ENCODE measurements at places on chromosomes 12 and 14.

DNA sequence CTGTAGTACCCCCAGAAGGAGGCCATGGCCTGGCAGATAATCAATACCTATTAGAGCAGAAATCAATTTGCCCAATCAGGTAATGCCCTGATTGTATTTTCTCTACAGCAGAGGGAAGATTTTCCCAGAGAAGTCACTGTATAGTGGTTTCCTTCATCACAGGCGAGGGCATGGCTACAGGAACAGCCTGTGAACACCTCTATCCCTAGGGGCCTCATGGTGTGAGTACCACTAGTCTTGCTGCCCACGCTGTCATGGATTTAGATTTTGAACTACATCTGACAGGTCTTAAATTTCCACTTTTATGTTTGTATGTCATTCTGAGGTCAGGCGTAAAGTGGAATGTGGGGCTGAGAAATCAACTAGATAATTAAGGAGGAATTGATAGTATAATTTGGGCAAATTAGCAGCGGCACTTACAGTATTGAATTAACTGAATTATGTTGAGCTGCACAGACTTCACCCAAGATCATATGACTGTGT lies 42.4 kb upstream of the STXBP6 start:
- DNase-seq = no peak

- DNase-seq = no peak
Measured at GRCh38 chr14:81669308-81669707, 135.7 kb upstream of the SEL1L start.

DNA sequence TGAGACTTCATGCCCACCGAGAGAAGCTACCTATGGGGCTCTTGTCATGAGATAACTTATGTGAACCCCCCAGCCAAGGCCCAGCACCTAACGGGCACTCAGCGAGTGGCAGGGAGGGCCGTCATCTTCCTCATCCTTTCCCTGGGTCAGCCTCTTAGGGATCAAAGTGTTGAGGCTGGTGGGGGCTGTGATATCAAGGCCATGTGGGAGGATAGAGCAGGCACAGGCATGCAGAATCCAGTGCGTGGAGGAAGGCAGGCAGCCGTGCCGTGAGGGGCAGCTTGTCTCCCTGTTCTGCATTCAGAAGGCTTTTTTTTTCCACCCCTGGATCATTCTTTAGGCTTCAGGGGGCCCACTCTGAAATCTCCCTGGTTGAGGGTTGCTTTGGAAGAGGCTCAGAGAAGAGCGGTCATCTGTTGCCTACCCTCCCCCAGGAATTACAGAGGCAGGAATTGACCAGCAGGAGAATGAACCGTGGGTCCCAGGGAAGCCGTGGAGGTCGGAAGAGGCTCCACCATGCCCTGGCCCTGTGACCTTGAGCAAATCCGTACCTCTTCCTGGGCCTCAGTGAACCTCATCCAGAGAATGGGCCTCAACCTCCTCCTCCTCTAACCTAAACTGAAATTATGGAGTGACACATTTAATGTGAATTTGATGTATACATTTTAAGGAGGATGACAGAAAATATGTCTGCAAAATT lies 62.8 kb downstream of the BEGAIN start:
- no peak for DNase-seq

DNA sequence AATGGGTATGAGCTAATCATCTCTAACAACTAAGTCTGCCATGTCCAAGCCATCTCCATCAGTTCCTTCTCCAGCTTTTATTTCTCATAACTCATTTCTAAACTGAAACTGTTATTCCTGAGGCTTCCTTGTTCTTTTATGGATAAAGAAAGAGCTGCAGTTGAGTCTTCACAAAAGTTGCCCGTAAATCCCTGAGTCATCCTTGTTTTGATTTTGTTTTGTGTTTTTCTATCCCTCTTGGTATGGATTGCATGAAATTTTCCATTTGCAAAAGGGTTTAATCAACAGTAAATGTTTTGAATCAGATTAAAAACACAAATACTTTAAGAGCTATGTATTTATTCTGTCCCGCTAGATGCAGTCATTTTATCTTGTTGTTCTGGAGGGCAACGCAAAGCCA lies 290.6 kb downstream of the EGLN3 start:
- no peak for DNase-seq

- no peak for DNase-seq
Measured at GRCh38 chr12:2260441-2260840, 207.7 kb downstream of the CACNA1C start.

Measured in GM12891 (cell line).